WTC11 (cell line): ENCODE measurements at places on chromosomes 2 and 18. TPM values are rescaled to one million over a fixed set of nuclear protein-coding genes. Genes with fewer than 3 reads are reported as not detected.

DNA sequence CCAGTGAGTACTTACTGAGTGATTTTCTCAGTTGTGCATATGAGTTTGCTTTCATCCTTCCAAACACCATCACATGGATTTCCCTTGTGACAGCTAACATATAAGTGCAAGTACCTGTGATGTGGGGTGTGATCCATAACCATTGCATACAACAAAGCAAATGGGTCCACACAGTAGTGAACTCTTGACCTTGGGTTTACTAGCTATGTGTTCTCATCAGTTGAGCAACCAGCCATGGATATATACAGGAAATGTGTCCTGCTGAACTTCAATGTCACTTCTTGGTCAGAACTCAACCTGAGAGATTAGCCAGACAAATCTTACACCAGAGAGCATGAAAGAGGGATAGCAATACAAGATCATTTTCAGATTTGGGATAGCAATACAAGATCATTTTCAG is 420.9 kb upstream of the KCNH7 start:
- H3K27me3 ChIP-seq = no peaks in the 10 kb centered on the region; the same call in 1 of the 2 replicates
- H3K36me3 ChIP-seq = no peaks in the 10 kb centered on the region
- H3K4me1 ChIP-seq = peaks cover 3% of the 10 kb centered on the region
- no peak for DNase-seq

GRCh38 chr2:229909090-229909489 is 12.7 kb downstream of the TRIP12 start:
- H3K27ac ChIP-seq = no peak overlapping the region
- no peak for DNase-seq
- H3K4me1 ChIP-seq = peaks cover 37% of the 10 kb centered on the region
- no peak overlapping the region for H3K4me3 ChIP-seq
- no peaks in the 10 kb centered on the region for H3K27me3 ChIP-seq

- H3K4me3 ChIP-seq = no peak overlapping the region
- H3K27ac ChIP-seq = no peak overlapping the region
- no peaks in the 10 kb centered on the region for H3K36me3 ChIP-seq
These were observed 39.6 kb downstream of the PSMG2 start for GRCh38 chr18:12742453-12742852.

GRCh38 chr2:238915596-238915995 is 67.7 kb downstream of the TWIST2 start:
- no peak overlapping the region for H3K4me3 ChIP-seq
- peak; percentile 4 for DNase-seq
- H3K36me3 ChIP-seq = no peaks in the 10 kb centered on the region
- H3K4me1 ChIP-seq = no peaks in the 10 kb centered on the region
- H3K27me3 ChIP-seq = no peaks in the 10 kb centered on the region

DNA sequence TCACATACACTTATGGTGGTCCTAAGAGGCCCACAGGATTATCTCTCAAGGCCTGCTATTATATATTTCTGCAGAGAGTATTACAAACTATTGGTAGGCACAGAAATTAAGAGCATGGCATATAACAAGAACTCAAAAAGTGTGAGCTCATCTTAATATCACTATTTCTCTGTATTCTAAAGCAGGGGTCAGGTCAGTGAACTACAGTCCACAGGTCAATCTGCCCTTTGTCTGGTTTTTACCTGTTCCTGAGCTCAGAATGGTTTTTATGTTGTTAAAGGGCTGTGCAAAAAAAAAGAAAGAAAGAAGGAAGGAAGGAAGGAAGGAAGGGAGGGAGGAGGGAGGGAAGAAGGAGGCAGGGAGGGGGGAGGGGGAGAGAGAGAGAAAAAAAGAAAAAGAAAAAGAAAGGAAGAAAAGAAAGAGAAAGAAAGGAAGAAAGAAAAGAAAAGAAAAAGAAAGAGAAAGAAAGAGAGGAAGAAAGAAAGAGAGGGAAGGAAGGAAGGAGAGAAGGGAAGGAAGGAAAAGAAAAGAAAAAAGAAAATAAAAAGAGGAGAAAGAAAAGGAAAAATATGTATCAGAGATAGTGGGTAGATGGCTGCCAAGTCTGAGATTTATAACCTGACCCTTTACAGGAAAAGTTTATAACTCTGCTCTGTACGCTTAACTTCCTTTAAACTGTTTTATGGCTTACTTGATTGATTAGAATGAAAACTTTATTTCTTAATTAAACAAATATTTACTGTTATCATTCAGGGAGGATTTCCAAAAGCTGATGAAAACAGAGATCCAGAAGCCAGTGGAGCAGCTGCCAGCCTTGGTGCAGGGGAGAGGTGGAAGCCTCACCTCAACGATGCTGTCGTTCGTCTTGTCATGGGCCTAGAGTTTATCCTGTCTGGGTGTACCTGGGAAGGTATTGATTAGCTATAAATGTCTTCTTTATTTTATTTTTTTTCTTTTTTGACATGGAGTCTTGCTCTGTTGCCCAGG is 11.2 kb upstream of the SCYGR1 start:
- H3K4me1 ChIP-seq = peaks cover 5% of the 10 kb centered on the region
- no peaks in the 10 kb centered on the region; the same call in 1 of the 2 replicates for H3K36me3 ChIP-seq
- DNase-seq = no peak
- no peaks in the 10 kb centered on the region for H3K27me3 ChIP-seq

DNA sequence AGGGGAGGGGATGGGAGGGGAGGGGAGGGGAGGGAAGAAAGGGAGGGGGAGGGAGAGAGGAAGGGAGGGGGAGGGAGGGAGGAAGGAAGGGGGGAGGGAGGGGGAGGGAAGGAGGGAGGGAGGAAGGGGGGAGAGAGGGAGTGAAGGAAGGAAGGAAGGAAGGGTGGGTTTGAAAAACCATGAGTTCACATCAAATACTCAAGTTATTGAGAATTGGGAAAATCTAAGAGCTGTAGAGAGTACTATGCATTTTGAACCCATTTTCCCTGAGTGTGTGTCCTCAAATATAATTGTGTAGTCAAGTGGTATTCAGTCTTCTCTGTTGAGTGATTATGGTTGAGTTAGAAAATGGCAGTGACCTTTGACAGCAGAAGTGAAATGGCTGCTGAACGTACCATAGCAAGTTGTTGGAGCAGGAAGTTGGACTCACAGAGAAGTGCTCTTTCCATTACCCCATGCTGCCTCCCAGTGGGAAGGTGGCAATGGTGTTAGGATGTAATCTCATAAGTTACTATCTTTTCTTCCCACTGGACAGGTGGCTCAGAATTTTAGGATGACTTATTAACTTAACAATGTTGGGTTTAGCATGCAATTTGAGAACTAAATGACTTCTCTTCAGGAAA is 214.6 kb downstream of the SETBP1 start:
- H3K4me3 ChIP-seq = no peak overlapping the region
- no peaks in the 10 kb centered on the region for H3K27me3 ChIP-seq
- no peak for DNase-seq
- no peak overlapping the region for H3K27ac ChIP-seq
- peaks cover 22% of the 10 kb centered on the region for H3K36me3 ChIP-seq

DNA sequence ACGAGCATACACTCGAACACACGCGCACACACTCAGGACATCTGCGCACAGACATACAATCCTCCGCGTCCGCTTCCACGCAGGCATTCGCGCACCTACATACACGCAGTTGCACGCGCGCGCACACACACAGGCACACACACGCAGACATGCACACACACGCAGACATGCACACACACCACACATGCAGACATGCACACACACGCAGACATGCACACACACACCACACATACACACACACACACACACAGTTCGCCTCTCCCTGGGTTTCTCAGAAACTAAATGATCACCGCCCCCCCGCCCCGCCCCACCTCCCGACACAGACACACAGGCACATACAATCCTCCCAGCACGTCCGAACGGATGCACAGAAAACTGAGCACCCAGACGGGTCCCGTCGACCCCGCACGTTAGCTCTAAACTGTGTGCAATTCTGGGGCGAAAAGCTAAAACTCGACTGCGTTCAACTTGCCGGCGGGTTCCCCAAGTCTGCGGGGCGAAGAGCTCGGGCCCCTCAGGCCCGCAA is 1.0 kb downstream of the EPHA4 start:
- peaks cover 63% of the 10 kb centered on the region for H3K27me3 ChIP-seq
- DNase-seq = no peak
- peaks cover 54% of the 10 kb centered on the region for H3K4me1 ChIP-seq
- peak overlapping the region; percentile 96 for H3K4me3 ChIP-seq

GRCh38 chr2:209376686-209377085 is 47.2 kb upstream of the MAP2 start:
- H3K4me1 ChIP-seq = peaks cover 5% of the 10 kb centered on the region
- no peak for DNase-seq
- no peak overlapping the region for H3K27ac ChIP-seq
- H3K36me3 ChIP-seq = peaks cover 16% of the 10 kb centered on the region

The NEU2 gene
- not detected in 3 replicates for total RNA-seq
